Lower lobe of right lung (tissue), 2 donors: ENCODE measurements at places on chromosomes 12 and 14.

- no peak for DNase-seq
- H3K4me1 ChIP-seq = no peaks in the 10 kb centered on the region
- H3K4me3 ChIP-seq = no peak overlapping the region
- H3K27me3 ChIP-seq = no peaks in the 10 kb centered on the region
These were observed 96.8 kb downstream of the EP400 start for GRCh38 chr12:132046561-132046960.

DNA sequence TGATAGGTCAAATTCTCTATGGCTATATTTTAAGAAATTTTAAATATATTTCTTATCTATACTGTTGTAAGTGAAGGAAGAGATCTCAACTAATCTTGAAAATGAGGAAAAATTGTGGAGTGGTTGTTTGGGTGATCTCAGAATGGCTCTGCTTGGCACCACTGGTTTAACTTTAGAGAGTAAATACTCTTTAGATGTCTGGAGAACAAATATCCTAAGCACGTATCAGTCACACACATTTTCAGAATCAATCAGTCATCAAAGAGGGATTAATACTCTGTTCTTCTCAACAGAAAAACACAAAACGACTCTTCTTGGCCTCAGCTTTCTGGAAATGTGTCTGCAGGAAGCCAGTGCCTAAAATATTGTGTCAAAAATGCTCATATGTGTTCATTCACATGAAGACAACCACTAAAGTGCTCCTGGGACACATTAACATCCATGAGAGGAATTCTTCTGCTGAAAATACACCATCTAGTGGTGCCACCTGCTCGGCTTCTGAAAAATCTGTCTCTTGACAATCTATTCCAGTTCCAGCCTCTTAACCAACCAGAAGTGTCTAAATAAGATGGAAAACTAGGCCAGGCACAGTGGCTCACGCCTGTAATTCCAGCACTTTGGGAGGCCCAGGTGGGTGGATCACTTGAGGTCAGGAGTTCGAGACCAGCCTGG is 81.1 kb upstream of the CCDC198 start:
- H3K36me3 ChIP-seq = no peaks in the 10 kb centered on the region
- no peak for DNase-seq
- H3K27ac ChIP-seq = no peak overlapping the region
- no peak overlapping the region for H3K4me3 ChIP-seq
- H3K27me3 ChIP-seq = no peaks in the 10 kb centered on the region

DNA sequence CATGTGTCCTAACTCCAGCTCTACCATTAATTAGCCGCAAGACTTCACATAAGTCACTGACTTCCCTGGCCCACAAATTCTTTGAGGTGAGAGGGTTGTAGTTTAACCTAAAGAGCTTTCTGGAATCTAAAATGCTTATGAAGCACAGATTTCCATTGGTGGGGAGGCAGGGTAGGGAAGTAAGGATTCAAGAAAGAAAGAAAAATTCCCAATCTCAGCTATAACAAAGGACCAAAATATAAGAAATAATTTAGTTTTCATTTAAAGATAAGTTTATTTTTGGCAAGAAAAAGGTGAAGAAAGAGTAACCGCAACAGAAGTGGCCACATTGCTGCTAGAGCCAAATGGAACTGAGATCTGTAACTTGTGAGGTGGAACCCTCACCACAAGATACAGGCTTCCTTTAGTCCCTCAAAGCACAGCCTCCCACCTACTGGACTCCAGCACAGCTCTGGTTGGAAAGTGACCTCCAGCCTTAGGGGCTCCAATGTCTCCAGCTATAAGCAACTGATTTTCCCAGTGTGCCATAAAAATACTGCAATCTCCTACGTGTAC is 23.6 kb downstream of the DAD1 start:
- no peak for DNase-seq
- no peak overlapping the region for H3K4me3 ChIP-seq
- peaks cover 80% of the 10 kb centered on the region for H3K4me1 ChIP-seq
- peaks cover 44% of the 10 kb centered on the region for H3K36me3 ChIP-seq
- H3K27me3 ChIP-seq = no peaks in the 10 kb centered on the region

- H3K4me3 ChIP-seq = no peak overlapping the region
- H3K36me3 ChIP-seq = no peaks in the 10 kb centered on the region
- no peak for DNase-seq
- H3K27me3 ChIP-seq = peaks cover 5% of the 10 kb centered on the region
These were observed 21.1 kb upstream of the OS9 start for GRCh38 chr12:57672801-57673200.

GRCh38 chr14:37429618-37430017 is 165.4 kb downstream of the FOXA1 start:
- no peaks in the 10 kb centered on the region for H3K27me3 ChIP-seq
- H3K4me3 ChIP-seq = no peak overlapping the region
- no peak overlapping the region for H3K27ac ChIP-seq
- no peak for DNase-seq
- H3K36me3 ChIP-seq = no peaks in the 10 kb centered on the region
- H3K4me1 ChIP-seq = no peaks in the 10 kb centered on the region

GRCh38 chr14:100904307-100905087 is 975 bp upstream of the RTL1 start:
- H3K27ac ChIP-seq = no peak overlapping the region
- no peaks in the 10 kb centered on the region for H3K36me3 ChIP-seq
- peak; percentile 30 for DNase-seq
- H3K4me1 ChIP-seq = peaks cover 10% of the 10 kb centered on the region
- H3K4me3 ChIP-seq = no peak overlapping the region
- peaks cover 57% of the 10 kb centered on the region for H3K27me3 ChIP-seq

DNA sequence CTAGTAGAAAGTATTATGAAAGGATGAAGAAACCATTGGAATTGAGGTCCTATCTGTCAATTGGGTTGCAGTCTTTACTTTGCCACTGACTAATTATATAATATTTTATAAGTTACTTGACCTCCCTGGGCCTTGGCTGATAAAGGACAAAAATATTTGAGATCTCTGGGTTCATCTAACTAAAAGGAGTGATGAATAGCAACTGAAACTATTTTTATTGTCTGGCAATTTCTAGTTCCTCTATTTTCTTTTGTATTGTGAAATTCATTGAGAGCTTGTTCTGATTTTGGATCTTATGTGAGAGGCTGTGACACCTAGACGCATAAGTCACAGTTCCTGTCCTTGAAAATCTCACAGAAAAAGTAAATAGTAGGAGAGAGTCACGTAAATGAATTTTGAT is 415.7 kb upstream of the ATP2B1 start:
- H3K4me3 ChIP-seq = no peak overlapping the region
- no peak for DNase-seq
- no peaks in the 10 kb centered on the region for H3K4me1 ChIP-seq
- no peak overlapping the region for H3K27ac ChIP-seq
- H3K27me3 ChIP-seq = no peaks in the 10 kb centered on the region

DNA sequence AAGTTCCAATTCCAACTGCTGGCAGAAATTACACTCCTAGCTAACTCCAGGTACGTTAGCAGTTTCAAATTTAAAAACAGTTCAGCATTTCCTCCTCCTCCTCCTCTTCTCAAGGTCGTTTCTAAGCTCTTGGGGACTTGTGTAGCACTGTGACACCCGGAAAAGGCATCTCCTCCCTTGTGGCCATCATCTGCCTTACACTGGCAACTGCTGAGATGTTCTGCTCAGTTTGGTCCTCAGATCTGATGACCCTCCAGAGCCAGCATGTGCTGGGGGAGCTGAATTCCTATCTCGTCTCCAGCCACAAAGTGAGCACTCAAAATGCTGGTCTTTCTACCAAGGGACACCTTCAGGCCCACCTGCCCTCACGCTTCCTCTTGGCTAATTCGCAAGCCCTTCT is 43.5 kb upstream of the CDKN3 start:
- no peaks in the 10 kb centered on the region for H3K36me3 ChIP-seq
- no peak overlapping the region for H3K4me3 ChIP-seq
- H3K4me1 ChIP-seq = no peaks in the 10 kb centered on the region
- H3K27me3 ChIP-seq = peaks cover 8% of the 10 kb centered on the region
- H3K27ac ChIP-seq = no peak overlapping the region

- no peak overlapping the region for H3K27ac ChIP-seq
- no peak for DNase-seq
- H3K4me3 ChIP-seq = no peak overlapping the region
- peaks cover 28% of the 10 kb centered on the region for H3K4me1 ChIP-seq
- no peaks in the 10 kb centered on the region for H3K27me3 ChIP-seq
These were observed 59.5 kb downstream of the ITPR2 start for GRCh38 chr12:26773313-26774104.

DNA sequence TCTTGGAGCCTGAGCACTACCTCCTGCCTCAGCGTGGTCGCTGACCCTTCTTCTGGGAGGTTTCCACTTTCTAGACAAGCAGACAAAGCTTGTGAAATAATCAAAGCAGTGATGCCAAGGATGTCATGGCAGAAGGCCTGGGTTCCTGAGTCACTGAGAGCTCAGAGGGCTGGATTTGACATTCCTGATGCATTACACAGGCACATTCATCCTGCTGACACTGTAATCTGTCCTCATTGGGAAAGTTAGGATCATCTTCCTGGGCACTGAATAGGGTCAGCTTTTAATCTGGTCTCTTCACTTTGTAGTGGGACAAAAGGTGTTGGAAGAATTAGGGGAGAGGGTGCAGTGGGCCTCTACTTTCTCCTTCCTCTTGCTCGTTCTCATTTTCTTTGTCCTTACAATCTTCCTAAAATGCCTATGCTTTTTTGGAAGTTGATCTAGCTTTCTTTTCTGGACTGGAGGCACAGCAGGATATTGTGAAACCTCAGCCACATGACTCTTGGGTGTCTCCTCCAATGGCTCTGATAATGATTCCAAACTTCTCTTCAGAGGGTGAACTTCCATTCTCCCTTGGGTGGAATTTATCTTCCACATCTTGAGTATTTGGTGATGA is 29.6 kb downstream of the EEA1 start:
- H3K4me1 ChIP-seq = peaks cover 24% of the 10 kb centered on the region
- H3K27me3 ChIP-seq = no peaks in the 10 kb centered on the region
- H3K36me3 ChIP-seq = peaks cover 6% of the 10 kb centered on the region
- DNase-seq = no peak
- no peak overlapping the region for H3K4me3 ChIP-seq

GRCh38 chr12:18939051-18939450 is 190.5 kb upstream of the PLEKHA5 start:
- H3K27me3 ChIP-seq = no peaks in the 10 kb centered on the region
- no peak overlapping the region for H3K4me3 ChIP-seq
- H3K4me1 ChIP-seq = no peaks in the 10 kb centered on the region
- H3K36me3 ChIP-seq = no peaks in the 10 kb centered on the region

DNA sequence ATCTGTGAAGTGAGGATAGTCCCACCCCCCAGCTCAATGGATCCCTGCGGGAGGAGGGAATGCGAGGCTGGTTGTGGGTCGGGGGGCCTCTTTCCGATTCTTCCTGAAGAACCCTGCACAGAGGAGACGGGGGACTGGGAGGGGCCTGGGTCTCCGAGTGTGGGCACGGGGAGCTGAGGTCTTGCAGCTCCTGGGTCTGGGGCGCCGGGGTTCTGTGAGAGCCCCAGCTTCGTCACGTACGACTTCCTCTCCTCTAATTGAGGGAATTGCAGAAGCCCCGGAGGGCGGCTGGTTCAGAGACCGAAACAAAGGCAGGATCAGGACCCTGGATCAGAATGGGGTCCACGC is 66.6 kb downstream of the DIO3 start:
- H3K4me1 ChIP-seq = peaks cover 14% of the 10 kb centered on the region
- H3K36me3 ChIP-seq = no peaks in the 10 kb centered on the region
- no peak for DNase-seq
- H3K4me3 ChIP-seq = peak overlapping the region; percentile 27
- peaks cover 8% of the 10 kb centered on the region for H3K27me3 ChIP-seq

- peak; percentile 76 for DNase-seq
- no peak overlapping the region for H3K27ac ChIP-seq
- no peaks in the 10 kb centered on the region for H3K36me3 ChIP-seq
- no peak overlapping the region for H3K4me3 ChIP-seq
- H3K27me3 ChIP-seq = no peaks in the 10 kb centered on the region
These were observed 1.5 kb downstream of the AQP6 start for GRCh38 chr12:49974231-49974675.

GRCh38 chr14:48452437-48452995 is 777.1 kb upstream of the MDGA2 start:
- no peak overlapping the region for H3K4me3 ChIP-seq
- H3K27me3 ChIP-seq = no peaks in the 10 kb centered on the region
- DNase-seq = no peak
- H3K27ac ChIP-seq = no peak overlapping the region
- H3K4me1 ChIP-seq = no peaks in the 10 kb centered on the region
- no peaks in the 10 kb centered on the region for H3K36me3 ChIP-seq

GRCh38 chr14:60327447-60328331 is 78.7 kb downstream of the PPM1A start:
- H3K4me3 ChIP-seq = peak overlapping the region; percentile 43
- no peaks in the 10 kb centered on the region for H3K36me3 ChIP-seq
- peak; percentile 56 for DNase-seq
- H3K27ac ChIP-seq = no peak overlapping the region

DNA sequence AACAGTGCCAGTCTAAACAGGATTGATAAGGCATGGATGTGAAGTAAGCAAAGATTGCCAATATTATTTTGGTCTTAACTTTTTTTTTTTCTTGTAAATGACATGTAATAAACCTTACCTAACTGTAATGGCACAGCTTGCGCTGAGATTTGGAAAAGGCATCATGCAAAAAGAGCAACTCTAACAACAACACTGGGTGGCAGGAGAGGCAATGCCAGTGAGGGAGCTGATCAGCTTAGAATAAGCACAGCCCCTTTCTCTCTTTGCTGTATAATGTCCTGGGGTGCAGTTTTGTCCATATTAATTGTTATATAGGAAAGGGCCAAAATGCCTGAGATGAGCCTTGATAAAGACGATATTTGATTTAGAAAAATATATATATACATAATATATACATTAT is 1589.7 kb upstream of the FLRT2 start:
- no peak for DNase-seq
- H3K4me3 ChIP-seq = no peak overlapping the region
- no peaks in the 10 kb centered on the region for H3K36me3 ChIP-seq

DNA sequence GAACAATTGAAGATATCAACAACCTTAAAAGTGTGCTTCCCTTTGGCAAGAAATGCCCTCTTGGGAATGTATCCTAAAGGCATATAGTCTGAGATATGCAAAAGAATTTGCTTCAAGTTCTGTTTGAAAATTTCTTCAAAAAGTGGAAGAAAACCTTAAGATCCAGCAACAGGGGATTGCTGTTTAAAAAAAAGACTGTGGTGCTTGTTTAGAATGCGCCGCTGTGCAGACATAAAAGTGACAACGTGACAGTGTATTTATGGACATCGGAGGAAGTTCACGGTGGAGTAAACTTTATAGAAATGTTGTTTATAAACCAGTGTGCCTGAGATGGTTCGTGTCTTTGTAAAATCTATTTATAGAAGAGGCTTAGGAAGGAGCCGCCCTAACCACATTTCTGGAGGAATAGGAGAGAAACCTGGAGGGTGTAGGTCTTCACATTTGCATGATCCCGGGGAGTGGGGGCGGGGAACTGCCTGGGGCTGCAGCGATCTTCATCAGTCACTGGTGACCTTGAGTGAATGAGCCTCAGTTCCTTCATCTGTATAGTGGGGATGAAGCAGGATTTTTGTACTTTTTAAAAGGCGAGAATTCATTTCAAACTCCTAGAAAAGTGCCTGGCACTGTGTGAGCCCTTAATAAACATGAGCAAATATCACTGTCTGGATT is 27.5 kb downstream of the ADGRD1 start:
- no peak for DNase-seq
- no peaks in the 10 kb centered on the region for H3K27me3 ChIP-seq
- no peak overlapping the region for H3K4me3 ChIP-seq
- H3K27ac ChIP-seq = no peak overlapping the region
- peaks cover 12% of the 10 kb centered on the region for H3K4me1 ChIP-seq
